Natural killer cell treated with Interleukin-12 subunit alpha and Interleukin-12 subunit beta and Interleukin-15 and Interleukin-18, amount 100 ng/mL, for 72 hours (primary cell): ENCODE measurements at places on chromosomes 2 and 18. TPM values are rescaled to one million over a fixed set of nuclear protein-coding genes. Genes with fewer than 3 reads are reported as not detected.
A peak's percentile ranks its signal among the peaks of the same experiment; 100 is the strongest.

Gene INPP1
- total RNA-seq = 13.5 TPM

Gene LCT
- total RNA-seq = 0.50 TPM

Gene CDH20
- total RNA-seq = not detected

Gene UGGT1
- total RNA-seq = 76.5 TPM

GRCh38 chr2:102103992-102104871 lies 38.3 kb upstream of the IL1R1 start:
- DNase-seq = peak; percentile 66

GRCh38 chr2:96329456-96329855 lies 4.3 kb downstream of the ITPRIPL1 start:
- DNase-seq = no peak
